ENCODE measurements at places on chromosomes 2 and 18.

DNA sequence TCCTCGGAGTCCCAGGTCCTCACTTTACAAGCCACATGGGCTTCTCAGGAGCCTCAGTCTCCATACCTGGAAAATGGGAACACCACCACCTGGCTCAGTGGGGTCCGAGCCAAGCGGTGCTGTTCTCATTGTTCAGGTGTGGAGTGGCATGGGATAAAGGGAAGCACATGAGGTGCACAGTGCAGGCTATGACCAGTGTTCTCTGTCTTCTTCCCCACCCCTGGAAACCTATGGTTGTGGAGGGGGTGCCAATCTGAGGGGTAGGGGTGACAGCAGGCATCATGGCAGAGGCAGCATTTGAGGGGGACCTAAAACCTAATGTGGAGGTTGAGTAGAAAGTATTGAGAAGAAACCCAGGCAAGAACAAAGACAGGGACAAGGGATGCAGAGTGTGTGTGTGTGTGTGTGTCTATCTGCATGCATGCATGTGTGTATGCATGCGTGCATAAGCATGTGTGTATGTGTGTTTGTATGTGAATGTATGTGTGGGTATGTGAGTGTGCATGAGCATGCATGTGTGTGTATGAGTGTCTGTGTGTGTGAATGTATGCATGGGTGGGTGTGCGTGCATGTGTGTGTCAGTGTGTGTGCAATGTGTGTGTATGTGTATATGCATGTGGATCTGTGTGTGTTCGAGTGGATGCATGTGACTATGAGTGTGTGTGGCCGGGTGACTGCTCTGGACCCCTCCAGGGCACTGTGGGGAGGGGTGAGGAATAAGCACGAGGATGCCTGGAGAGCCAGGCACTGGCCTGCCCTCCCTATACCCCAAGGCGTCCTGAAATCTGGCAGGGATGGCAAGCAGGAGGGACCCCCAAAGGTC, 4.0 kb downstream of the KIF1A start:
- no peak for DNase-seq

DNA sequence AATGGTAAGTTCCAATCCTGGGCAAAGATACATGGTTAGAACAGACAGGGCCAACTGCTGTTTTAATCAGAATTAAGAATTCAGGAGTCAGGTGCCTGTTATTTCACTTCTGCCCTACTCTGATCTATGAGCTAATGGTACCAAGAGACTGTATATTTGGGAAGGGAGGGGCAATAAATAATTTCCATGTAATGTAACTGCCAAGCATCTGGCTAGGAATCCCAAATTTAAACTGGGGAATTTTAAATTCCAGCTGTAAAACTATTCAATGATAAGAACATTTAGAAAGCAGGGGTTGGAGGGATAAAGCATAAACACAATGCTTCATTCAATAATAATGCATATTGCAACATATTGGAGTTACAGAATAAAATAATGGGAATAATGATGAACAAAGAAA, 49.7 kb downstream of the SCN7A start:
- no peak for DNase-seq

- DNase-seq = no peak
These were observed 39.6 kb downstream of the MOB4 start for GRCh38 chr2:197555467-197555866.

DNA sequence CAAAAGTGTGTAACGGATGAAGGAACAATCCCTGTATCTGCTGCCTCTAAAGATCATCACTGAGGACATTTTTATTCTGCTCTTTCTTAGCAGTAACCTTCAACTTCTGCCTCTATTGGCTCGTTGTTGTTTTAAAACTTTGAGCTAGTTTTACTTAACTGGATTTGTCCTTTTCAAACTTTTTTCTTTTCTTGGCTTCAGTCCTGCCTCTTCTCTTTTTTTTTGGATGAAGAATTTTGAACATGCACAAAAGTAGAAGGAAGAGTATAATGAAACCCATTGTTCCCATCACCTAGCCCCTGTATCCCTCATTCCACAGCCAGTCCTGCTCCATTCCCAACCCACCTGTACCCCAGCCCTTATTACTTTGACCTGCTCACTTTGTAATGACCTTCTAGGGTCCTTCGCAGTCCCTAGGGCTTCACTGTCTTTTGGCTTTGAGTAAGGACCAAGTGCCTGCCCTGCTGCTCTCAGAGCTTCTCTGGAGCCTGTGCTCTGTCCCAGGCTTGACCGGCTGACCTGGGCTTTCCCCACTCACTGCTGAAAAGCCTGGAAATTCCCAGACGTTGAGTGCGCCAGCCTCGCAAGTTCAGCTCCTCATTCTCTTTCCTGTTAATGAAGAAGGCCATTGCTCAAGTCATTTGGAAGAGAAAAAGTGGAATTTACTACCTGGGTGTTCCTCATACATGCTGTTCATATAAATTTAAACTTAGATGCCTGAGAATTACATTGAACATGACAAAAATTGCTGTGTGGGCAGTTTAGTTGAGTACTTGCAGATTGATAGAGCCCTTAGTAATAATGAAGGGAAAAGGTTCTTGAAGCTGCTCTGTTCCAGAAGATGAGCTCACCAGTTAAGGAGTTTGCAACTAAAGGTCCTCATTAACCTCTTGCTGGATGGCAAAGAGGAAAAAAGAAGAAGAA, 149.3 kb upstream of the ALPP start:
- DNase-seq = peak; percentile 69

GRCh38 chr2:149738767-149739166, 151.2 kb upstream of the MMADHC start:
- no peak for DNase-seq

DNA sequence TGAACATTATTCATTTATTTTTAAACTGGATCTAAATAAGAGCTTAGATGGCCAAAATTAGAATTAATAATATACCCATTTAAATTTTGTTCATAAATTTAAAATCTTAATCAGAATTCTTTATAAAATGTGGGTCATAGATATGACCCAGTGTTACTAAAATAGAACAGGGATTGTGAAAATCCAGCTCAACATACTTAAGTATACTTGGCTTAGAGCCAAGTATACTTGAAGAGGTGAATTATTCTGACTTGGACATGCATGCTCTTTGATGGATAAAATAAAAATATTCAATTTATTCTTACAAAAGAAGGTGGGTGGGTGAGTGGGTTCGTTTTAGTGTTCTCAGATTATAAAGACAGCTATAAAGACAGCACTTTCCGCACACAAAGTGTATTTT, 70.7 kb downstream of the SPOPL start:
- DNase-seq = peak; percentile 30

DNA sequence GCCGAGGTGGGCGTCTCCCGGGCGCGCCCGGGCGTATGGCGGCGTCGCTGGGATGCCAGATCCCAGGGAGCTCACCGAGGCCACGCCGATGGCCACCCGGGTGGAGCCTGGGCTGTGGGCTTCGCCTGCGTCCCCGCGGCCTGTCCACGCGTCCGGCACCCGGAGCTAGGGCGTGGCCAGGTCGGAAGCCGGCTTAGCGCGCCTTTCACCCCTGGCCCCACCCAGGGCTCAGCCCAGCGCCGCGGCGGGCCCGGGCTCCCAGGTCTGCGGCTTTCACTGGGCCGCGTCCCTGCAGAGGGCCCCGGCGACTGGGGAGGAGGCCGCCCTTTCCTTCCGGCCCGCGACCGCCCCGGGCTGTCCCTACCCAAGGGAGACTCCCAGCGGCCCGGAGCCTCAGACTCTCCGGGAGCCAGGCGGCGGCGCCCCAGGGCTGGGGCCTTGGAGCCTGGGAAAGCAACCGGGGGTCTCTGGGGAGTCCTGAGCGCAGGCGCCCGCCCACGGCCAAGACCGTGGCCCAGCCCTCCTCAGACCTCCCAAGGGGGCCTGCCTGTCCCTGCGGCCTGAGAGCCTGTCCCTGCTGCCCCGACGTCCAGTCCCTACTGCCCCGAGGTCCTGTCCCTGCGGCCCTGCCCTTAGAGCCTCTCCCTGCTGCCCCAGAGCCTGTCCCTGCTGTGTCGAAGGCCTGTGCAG, 36.3 kb upstream of the ITM2C start:
- DNase-seq = no peak

DNA sequence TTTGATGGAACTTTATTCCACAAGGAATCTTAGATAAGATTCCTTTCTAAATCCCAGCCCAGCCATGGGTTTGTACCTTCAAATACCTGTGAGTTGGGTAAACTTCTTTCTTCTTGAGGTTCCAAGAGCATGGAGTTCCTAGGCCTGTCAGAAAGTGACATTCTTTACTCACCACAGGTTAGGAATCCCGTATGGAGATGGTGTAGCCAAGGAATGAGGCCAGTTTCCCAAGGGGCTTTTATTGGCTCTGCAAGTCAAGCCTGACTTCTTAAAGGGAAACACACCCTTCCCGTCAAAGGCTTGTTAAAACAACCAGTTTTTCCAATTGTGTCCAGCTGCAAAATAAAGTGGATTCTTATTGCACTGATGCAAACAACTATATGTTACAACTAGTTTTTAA, 45.8 kb downstream of the STK17B start:
- no peak for DNase-seq

GRCh38 chr2:231359441-231359840, 36.1 kb upstream of the B3GNT7 start:
- DNase-seq = no peak

DNA sequence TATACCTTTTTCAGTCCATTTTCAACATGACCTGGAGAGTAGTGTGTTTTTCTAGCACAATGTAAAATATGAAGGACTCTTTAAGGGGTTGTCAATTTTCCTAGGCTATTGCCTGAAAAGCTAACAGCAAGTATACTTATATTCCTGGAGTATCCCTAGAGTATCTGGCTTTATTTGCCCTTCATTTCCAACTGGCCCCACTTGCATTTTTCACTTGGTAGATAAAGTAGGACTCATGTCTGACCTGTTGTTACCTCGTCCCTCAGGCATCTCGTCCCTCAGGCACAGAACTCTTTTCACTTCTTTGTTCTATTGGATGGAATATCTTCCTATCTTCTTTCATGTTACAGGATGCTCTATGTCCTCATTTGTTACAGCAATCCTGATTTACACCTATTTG, 69.2 kb downstream of the SPAG16 start:
- no peak for DNase-seq

GRCh38 chr2:72924353-72925240, 7.3 kb downstream of the EMX1 start:
- no peak for DNase-seq

- no peak for DNase-seq
These were observed 214.0 kb downstream of the DLGAP1 start for GRCh38 chr18:4241090-4241617.

DNA sequence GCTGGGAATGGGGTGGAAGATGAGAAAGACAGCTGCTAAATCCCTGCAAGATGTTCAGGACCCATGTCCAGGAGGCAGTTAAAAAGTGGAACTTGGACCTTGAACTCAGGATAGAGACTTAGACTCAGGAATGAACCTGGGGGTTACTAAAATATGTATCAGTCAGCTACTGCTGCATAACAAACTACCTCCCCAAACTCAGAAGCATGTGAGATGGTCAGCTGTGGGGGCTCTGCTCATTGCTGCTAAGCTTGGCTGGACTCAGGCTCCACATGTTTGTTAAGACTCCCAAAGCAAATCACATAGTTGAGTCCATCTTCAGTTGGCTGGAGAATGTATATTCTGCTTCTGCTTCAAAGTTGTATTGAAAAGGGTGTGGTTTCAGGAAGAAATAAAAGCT, 61.4 kb upstream of the COPS8 start:
- DNase-seq = no peak

- peak; percentile 71 for DNase-seq
These were observed 35.8 kb downstream of the PUM2 start for GRCh38 chr2:20314562-20315501.

DNA sequence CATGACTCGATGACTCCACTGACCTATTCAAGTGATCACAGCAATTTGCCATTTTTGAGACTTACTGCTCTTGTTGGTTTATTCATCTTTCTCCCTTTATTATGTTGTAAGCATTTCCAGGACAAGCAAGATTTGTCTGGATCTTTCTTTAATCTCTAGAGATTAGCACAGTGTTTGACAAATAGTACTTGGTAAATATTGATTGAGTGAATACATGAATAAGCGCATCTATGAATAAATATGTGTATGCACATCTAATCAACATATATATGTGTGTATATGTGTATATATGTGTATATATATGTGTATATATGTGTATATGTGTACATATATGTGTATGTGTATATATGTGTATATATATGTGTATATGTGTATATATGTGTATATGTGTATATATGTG, 7.3 kb downstream of the TMX3 start:
- peak; percentile 22 for DNase-seq

DNA sequence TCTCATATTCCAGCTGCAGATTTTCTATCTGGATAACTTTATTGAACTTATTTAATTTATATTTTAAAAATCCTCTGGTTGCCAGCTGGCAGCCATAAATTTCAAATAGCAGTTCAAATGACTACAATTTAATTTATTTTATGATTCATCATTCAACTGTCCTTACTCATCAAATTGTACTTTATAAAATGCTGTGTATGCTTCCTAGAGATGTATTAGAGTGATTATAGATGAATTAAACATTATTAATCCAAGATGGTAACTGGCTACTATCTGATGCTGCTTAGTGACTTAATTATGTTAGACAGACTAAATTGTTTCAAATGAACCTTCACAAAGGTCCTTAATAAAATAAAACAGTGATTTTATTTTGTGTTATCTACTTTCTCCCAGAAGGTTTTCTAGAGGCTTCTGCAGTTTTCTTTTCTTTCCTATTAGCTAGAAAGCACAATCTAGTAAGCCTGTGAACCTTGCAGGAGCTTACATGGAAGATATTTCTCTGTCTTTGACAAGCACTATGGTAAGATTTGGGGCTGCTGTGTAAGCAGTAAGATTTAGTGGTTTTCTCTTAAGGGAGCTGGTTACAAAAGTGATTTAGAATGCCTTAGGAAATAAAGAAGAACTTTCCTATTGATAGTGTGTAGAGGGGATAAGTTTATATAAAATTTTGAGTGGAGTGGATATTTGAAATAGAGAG, 322.3 kb downstream of the FSIP2 start:
- no peak for DNase-seq

DNA sequence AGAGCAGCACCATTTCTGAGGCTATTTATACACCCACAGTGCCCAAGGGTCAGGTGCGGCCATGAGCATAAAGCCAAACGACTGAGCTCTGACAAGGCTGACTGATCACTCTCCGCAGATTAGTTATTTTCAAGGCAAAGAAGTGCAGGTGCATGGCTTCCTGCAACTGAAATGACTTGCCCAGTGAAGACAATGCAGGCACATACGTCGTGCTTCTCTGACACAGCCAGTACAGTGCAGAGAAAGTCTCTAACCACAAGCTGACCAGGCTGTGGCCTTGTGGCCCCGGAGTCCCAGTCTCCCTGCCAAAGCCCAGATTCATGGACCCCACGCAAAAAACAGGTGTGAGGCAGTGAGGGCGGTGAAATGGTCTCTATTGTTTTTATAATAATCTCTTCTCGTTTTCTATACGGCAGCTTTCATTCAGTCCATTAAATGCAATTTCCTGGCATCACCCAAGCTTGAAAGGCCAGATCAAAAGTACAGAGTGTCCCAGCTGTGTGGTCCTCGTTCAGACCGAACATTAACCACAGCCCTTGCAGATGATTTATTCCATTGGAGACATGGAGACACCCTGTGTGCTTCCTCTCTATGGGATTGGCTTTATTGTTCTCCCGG, 447.0 kb upstream of the ID2 start:
- DNase-seq = no peak

DNA sequence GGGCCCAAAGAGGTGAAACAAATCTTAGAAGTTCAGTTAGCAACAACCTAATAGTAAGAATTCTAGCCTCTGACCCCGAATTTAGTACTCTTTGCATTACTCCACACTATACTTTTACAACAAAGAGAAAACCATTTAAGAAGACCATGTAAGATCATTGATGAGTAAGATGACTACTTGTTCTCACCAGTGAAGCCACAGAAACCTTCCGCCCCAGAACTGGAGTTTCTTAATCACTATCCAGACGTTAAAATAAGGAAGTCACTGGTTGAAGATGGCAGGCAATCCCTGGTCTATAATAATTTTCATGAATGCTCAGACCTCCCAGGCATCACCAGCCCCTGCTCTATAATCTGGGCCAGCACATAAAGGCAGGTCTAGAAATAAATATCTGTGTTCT, 95.0 kb downstream of the TMEM163 start:
- DNase-seq = no peak
